ENCODE measurements at places on chromosomes 13 and 19. TPM values are rescaled to one million over a fixed set of nuclear protein-coding genes. Genes with fewer than 3 reads are reported as not detected.

Gene PRODH2
- not detected for total RNA-seq

Gene FCHO1
- total RNA-seq = 6.9 TPM

Gene LPAR2
- total RNA-seq = 11.7 TPM

Gene IRGC
- total RNA-seq = not detected

GRCh38 chr19:7419153-7419552, 69.7 kb downstream of the PEX11G start:
- H3K4me1 ChIP-seq = no peaks in the 10 kb centered on the region
- DNase-seq = no peak
- H3K27ac ChIP-seq = no peak overlapping the region
- H3K36me3 ChIP-seq = no peaks in the 10 kb centered on the region
- no peak overlapping the region for H3K4me3 ChIP-seq
- H3K27me3 ChIP-seq = no peaks in the 10 kb centered on the region

DNA sequence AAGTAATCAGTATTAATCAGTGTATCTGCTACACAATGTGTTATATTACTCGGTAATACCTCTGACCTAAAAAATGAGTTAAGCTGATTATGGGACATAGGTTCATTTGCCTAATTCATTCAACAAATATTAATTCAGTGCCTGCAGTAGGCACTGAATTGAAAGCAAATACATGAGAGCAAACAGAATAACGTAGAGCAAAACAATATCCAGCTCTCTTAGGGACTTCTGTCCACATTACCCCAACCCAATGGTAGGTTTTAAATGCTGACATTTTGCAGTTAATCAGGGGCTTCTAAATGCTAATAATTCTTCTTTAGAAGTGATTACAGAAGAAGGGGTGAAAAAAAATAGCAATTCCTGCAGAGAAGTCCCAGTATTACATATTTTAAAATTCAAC, 4.9 kb downstream of the RCBTB2 start:
- H3K27ac ChIP-seq = no peak overlapping the region
- H3K36me3 ChIP-seq = no peaks in the 10 kb centered on the region
- no peak overlapping the region for H3K4me3 ChIP-seq
- no peak for DNase-seq
- H3K27me3 ChIP-seq = no peaks in the 10 kb centered on the region
- H3K4me1 ChIP-seq = no peaks in the 10 kb centered on the region

DNA sequence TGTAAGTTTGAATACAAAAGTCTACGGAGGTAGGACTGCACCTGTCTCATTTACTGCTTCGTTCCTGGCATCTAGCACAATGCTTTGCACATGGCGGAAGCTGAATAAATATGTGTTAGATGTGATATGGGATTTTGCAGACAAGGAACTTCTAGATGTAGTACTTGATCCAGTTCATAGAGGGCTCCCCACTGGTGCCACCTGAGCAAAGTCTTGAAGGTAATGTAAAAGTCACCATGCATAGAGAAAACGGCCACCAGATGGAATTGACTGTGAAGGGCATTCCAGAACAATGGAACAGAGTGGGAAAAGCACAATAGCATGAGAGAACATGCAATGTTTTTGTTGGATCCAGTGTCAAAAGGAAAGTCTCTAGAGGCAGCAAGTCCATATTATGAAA, 209.3 kb downstream of the HS6ST3 start:
- H3K27ac ChIP-seq = no peak overlapping the region
- no peak for DNase-seq
- no peak overlapping the region for H3K4me3 ChIP-seq
- no peaks in the 10 kb centered on the region for H3K36me3 ChIP-seq

Measured in aorta (tissue), 5 donors.